ENCODE measurements at places on chromosomes 11 and 22. TPM values are rescaled to one million over a fixed set of nuclear protein-coding genes. Genes with fewer than 3 reads are reported as not detected.

Gene TTC36
- total RNA-seq: 0.32 TPM

GRCh38 chr22:48250937-48251530 lies 1488.6 kb downstream of the TBC1D22A start:
- DNase-seq: no peak

Gene CARD18
- total RNA-seq: not detected

Gene BTG4
- total RNA-seq: not detected

DNA sequence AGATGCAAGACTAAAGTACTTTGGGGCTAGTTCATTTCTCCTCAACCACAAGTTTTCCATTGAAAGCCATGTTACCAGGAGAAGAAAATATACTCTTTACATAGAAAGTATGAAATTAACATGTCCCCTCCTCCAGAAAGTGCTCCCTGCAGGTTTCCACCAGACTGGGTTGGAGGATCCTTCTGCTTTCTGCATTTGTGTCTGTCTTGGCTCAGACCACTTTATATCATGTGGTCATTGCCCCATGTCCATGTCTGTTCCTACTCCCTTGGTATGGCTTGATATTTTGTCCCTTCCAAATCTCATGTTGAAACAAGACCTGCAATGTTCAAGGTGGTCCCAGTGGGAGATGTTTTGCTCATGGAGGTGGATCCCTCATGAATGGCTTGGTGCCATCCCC lies 28.4 kb upstream of the ACER3 start:
- no peak for DNase-seq

- DNase-seq: no peak
Measured at GRCh38 chr11:19725379-19726079, 12.9 kb downstream of the NAV2 start.

Gene OR4A16
- total RNA-seq: not detected

DNA sequence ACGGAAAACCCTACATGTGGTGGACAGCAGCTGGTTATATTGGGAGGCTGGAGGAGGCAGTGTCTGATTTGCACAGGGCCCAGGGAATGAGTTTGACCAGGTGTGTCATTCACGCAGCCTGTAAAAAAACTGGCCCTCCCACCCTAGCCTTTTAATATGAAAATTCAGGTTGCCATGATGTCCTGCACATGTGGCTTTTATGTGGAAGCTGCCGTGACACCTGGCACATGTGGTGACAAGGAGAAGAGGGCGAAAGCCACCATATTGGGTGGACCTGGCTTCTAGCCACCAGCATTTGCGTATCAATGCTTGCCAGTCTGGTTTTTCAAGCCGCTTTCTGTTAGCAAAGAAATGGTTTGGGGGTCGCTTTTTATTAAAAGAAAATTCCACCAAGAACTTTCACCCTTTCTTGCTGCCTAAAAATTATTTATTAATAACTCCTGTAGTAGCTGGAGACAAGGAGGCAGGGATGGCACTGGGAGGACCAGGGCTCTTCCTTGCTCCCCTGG lies 43.4 kb downstream of the ZNF280B start:
- DNase-seq: no peak

DNA sequence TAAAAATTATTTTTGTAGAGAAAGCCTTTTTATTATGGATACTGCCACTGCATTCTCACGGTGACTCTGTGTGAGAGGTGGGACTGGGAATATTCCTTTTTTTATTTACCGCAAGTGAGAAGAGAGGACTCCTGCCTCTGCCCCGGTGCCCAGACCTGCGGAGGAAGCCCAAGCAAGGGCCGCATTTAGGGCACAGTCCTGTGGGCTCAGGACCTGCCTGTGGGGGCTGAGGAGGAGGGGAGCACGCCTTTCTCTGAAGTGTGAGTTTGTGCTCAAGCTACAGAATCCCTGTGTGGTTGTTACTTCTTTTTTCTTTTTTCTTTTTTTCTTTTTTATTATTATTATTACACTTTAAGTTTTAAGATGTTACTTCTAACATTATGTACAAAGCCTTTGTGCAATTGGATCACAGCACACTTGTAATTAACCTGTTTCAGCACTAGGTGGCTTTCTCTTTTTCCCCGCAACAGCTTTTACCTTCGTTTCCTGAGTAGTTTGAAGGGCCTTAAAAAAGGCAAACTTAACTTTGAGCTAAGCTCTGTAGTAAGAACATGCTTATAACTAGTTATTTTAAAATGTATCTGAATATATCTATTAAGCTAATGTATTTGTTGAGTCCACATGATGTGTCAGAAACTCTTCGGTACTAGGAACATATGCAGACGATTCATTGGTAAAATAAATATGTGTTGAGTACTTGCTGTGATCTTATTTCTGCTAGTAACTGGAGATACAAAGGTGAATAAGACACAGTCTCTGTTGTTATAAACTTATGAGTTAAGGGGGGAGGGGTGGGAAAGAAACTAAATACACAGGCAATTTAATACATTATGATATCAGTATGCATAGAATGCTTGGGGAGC lies 18.3 kb downstream of the AMOTL1 start:
- DNase-seq: peak; percentile 42

Gene RPS19BP1
- total RNA-seq: 60.0 TPM

- no peak for DNase-seq
Measured at GRCh38 chr11:114200351-114201133, 95.7 kb upstream of the NNMT start.

Gene GLYAT
- total RNA-seq: not detected

GRCh38 chr11:46916286-46917108 lies 1.9 kb downstream of the LRP4 start:
- peak; percentile 70 for DNase-seq

Gene GNB1L
- total RNA-seq: 7.6 TPM

DNA sequence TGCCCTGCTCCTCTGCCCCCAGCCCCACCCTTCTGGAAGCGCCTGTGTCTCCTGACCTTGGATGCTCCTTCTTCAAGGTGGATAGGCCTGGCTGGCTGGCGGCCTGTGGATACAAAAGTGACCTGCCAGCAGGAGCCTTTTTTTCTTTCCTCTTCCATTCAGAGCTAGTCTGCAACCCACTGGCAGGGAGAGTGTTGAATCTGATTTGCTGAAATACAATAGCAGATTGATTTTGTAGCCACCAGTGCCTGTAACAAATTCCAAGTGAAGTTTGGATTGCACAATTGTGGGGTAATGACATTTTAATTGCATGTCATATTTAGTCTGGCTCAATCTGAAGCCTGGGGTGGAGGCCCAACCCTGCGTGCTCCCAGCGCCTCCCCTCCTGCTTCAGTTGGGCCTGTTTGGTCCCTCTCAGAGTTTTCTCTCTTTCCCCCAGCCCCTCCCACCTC lies 97.2 kb downstream of the GRIK4 start:
- DNase-seq: no peak

Gene MYO7A
- total RNA-seq: not detected

DNA sequence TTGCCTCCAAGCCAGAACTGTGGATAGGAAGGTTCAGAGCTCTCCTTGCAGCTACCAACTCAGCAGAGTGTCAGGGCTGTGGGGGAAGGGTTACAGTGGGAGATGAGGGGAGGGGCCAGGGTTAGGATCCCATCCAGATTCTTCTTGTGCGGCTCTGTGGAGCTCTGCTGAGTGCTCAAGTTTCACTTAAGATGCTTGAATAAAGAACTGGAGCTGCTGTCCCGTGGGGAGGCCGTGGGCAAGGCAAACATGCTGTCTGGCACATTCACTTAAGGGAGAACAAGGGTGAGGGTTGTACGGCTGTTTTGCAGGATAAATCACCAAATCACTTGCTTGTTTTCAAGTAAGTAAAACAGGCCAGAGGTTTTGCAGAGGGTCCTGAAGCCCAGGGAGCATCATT lies 197.1 kb downstream of the FAM76B start:
- DNase-seq: no peak

DNA sequence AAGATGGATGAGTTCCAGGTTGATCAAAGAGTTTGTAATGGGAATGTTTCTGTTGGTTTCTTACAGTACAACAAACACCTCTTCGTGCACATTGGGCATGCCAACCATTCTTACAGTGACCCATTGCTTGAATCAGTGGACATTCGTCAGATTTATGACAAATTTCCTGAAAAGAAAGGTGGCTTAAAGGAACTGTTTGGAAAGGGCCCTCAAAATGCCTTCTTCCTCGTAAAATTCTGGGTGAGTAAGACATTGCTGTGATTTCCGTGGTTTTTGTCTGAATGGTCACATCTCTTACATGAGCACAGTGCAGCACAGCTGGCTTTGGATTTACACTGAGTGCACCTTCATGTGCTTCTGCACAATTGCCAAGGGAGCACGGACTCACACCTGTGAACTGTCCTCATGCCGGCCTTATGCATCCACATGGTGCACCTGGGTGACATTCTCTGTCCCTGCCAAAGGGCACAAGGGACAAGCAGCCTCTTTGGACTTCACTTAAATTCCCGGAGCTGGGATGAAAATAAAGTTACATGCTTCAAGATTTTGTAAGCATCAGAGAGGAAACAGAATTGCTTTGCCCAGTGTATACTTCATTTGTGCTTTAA lies 107.1 kb upstream of the RASSF10 start:
- peak; percentile 91 for DNase-seq

DNA sequence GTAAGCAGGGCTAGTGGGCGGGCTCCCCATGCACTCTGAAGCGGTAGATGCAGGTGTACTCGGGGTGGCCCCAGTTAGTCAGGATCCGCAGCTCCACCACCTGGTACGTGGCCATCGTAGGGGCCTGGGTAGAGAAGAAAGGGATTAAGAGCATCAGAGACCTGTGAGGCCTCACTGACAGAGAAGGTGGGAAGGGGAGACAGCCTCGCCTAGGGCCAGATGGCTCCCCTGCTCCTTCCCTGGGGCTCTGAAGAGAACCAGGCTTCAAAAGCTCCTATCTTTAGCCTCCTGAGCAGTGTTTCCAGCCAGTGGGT lies 19.6 kb downstream of the SUN2 start:
- DNase-seq: no peak

Gene TBC1D10A
- total RNA-seq: 20.9 TPM

GRCh38 chr11:7582338-7582985 lies 68.7 kb downstream of the PPFIBP2 start:
- peak; percentile 57 for DNase-seq

Gene CNTF
- total RNA-seq: 0.17 TPM

- no peak for DNase-seq
Measured at GRCh38 chr11:8352103-8352875, 88.6 kb upstream of the LMO1 start.

Gene APOA4
- total RNA-seq: not detected

Gene OR52E8
- total RNA-seq: not detected

Gene XKR3
- total RNA-seq: 0.44 TPM

Gene CREB3L1
- total RNA-seq: 40.1 TPM

Gene TRAF6
- total RNA-seq: 8.4 TPM

DNA sequence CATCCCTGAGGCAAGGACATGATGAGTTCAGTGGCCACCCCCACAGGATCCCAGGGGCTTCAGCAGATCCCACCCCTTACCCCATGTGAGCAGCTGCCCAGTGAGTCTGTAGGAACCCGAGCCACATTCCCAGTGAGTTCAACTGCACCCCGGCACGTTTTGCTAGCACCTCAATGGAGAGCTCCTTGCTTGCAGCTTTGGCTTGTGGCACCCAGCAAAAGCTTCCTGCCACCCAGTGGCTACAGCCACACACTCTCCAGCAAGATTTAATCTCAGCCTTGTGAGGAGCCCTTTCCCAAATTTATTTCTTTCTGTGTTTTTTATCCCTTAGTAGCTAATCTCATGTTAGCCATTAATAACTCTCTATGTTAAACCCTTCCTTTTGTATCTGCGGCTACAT lies 4.0 kb downstream of the SAA1 start:
- DNase-seq: no peak

Gene VWCE
- not detected for total RNA-seq

DNA sequence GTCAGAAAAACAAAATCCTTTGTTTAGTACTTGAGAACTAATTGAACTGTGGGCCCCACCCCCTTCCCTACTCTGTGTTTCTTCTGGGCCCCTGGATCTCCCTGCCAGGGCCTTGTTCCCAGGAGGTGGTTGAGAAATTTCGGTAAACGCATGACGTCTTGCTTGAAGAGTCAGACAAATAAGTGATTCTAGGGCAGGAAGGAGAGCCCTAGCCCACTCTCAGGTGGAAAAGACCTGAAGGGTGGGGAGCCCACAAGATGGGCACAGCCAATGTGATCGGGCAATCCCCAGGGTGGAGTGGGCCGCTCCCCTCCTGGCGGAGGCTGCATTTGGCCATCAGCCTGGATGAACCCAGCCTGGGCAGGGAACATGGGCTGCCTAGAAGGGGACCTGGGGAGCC lies 16.8 kb upstream of the P2RY2 start:
- no peak for DNase-seq

- no peak for DNase-seq
Measured at GRCh38 chr11:66309475-66309874, 7.4 kb downstream of the CD248 start.

DNA sequence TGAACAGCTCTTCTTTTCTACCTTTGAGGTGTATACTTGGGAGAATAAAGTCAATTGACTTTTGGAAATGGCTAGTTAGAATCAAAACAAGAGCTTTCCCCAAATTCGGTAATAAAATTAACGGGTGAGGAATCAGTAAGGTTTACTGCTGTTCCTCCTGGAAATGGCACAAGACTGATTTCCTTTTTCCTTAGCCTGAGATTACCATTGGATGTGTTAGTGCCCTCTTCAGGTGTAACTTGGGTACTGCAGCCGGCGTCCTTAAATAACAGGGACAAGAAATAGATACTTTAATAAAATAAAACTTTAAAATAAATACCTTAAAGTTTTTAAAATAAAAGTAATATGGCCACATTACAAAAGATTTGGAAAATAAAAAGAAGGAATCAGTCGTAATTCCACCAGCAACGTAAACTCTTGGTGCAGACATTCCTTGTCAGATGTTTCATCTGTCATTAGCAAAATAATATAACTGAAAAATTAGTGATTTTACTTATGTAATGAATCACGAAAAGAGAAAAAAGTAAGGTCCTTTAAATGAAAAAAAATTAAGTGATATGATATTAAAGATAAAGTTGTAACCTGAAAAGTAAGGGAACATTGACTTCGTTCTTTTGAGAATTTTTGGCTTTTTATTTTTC lies 29.7 kb downstream of the ZFTA start:
- DNase-seq: peak; percentile 73

DNA sequence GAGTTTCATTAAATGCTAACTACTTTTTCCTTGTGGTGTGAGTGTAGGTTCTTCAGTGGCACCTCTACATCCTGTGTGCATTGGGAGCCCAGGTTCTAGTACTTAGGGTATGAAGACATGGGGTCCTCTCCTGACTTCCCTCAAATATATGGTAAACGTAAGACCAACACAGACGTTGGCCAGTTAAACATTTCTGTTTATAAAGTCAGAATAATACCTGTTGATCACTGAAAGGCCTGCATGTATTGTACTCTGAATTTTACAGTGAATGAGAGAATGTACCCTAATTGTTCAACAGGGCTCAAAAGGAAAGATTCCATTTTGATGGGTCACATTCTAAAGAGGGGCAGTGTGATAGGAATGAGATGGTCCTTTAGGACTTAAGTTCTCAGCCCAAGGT lies 3.2 kb downstream of the RPL27A start:
- no peak for DNase-seq

- DNase-seq: no peak
Measured at GRCh38 chr11:45525393-45525792, 140.0 kb downstream of the CHST1 start.

GRCh38 chr22:26169315-26170111 lies at the start of gene SEZ6L:
Gene SEZ6L, plus strand, starts transcription at chr22:26169462. Its CDS starts 208 bp downstream, at chr22:26169670.
- no peak for DNase-seq

GRCh38 chr22:40211476-40212054 lies 33.8 kb downstream of the TNRC6B start:
- DNase-seq: no peak

GRCh38 chr22:46250783-46251125 lies 661 bp upstream of the CDPF1 start:
- no peak for DNase-seq

Gene NEU3
- 7.2 TPM for total RNA-seq

- peak; percentile 48 for DNase-seq
Measured at GRCh38 chr11:116851626-116852025, 14.2 kb upstream of the APOA1 start.

Gene ANGPTL5
- not detected for total RNA-seq
